ENCODE measurements at places on chromosomes 3 and 15.

DNA sequence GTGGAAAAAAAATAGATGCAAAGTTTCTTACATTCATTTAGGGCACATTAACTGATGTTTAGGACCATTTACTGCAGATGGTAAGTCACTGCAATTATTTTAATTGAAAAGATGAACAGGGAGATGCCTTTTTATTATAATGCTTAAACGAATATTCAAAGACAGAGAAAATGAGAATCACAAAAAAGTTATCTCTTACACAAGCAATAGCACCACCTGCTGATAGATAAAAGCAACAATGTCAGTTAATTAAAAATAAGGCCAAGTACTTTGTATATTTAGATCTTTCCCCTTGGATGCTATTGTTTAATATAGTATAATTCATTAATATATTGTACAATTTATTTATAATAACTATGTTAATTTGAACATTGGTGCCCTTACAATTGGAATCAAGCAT lies 55.9 kb downstream of the IFT80 start:
- DNase-seq: no peak

- no peak for DNase-seq
Observed at GRCh38 chr15:71409541-71409940, 294.3 kb downstream of the THSD4 start.

GRCh38 chr15:70524470-70524869 lies 238.9 kb downstream of the UACA start:
- no peak for DNase-seq

- no peak for DNase-seq
Observed at GRCh38 chr15:23644829-23645228, 2.8 kb downstream of the MAGEL2 start.

GRCh38 chr3:14412831-14413380 lies 10.5 kb downstream of the SLC6A6 start:
- no peak for DNase-seq

GRCh38 chr3:148146947-148147826 lies 550.5 kb upstream of the AGTR1 start:
- no peak for DNase-seq

GRCh38 chr3:101928890-101929289 lies 79.6 kb downstream of the NFKBIZ start:
- no peak for DNase-seq
